Esophagus squamous epithelium (tissue), 5 donors: ENCODE measurements at places on chromosomes 5 and 9. TPM values are rescaled to one million over a fixed set of nuclear protein-coding genes. Genes with fewer than 3 reads are reported as not detected.

HMMR gene
- total RNA-seq: 5.0 TPM

NR5A1 gene
- total RNA-seq: not detected

DNA sequence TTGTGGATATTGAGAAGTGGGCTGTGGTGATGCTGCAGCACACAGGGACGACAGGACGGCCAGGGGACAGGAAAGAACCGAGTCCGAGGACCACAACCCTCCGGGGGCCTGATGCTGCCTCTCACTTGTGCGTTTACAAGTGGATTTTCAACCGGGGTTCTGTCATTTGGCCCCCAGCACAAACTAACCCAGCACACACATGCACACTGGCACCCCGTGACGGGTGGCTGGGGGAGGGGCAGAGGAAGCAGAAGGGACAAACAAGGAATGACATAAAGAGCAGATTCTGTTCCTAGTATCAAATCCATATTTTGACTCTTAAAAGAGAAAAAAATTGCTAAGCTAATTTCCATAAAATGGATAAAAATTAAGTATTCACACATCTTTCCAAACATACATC lies 18.3 kb upstream of the ZFYVE16 start:
- H3K4me1 ChIP-seq: no peaks in the 10 kb centered on the region
- H3K36me3 ChIP-seq: no peaks in the 10 kb centered on the region
- DNase-seq: no peak
- H3K27ac ChIP-seq: no peak overlapping the region
- no peaks in the 10 kb centered on the region for H3K27me3 ChIP-seq

DNA sequence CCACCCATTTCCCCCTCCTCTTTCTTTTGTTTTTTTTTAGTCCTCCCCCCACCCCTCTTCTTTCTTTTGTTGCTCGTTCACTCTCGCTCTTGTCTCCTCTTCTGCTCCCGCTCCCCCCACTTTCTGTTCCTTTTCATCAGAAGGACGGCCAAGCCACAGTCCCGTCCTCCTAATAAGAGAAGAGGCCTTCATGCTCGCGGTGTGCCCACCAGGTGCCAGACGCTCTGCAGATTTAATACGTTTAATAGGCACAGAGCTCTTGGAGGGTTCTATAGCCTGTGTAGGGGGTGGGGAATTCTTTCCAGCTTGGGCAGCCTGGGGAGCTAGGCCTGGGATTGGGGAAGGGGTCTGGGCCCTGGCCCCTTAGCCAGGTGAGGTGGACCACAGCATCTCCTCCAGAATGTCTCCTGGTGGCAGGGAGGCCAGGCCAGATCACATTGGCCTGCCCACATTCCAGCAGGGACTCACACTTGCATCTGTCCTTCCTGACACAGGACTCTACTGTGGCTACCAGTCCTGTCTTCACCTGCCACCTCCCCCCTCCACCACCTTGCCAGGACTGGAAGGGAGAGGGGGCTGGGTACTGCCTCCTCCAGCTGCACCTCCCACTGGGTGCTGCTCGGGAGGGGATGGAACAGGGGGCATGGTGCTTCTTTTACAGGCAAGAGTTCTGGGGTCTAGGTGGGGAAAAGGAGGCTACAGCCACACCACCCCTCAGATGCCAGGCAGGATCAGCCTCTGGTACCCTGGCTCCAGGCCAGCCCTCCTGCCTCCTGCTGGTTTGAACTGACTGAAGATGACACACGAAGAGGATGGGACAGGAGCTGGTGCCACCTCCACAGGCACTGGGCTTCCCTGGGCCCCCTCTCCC lies 6.1 kb upstream of the BARX1 start:
- peaks cover 19% of the 10 kb centered on the region for H3K27me3 ChIP-seq
- H3K36me3 ChIP-seq: no peaks in the 10 kb centered on the region
- H3K4me1 ChIP-seq: peaks cover 37% of the 10 kb centered on the region
- no peak overlapping the region for H3K4me3 ChIP-seq
- no peak for DNase-seq

- no peaks in the 10 kb centered on the region for H3K27me3 ChIP-seq
- H3K4me1 ChIP-seq: no peaks in the 10 kb centered on the region
- no peak overlapping the region for H3K4me3 ChIP-seq
- no peak for DNase-seq
- H3K27ac ChIP-seq: no peak overlapping the region
These were observed 4.7 kb upstream of the C9orf57 start for GRCh38 chr9:72065076-72065475.
